Nephron progenitor cell (in vitro differentiated cells): ENCODE measurements at places on chromosomes 2 and 18.
A peak's percentile ranks its signal among the peaks of the same experiment; 100 is the strongest.

DNA sequence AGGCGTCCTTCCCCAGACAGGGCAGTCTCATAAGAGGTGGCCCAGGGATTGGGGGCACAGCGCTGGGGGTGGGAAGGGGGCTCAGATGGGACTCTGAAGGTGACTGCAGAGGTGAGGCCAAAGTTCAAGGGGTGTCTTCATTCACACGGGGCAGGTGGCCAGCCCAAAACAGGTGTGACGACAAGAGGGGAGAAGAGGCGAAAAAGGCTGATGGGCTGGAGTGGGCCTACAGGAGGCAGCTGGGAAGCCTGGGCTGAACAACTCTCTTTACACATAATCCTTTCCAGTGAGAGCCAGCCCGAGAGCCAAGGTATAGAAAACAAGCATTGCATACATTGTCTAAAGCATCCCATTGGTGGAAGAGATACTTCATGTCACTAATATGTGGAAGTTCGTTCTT, 130.9 kb upstream of the ASB18 start:
- peaks cover 25% of the 10 kb centered on the region for H3K36me3 ChIP-seq
- H3K4me3 ChIP-seq = no peak overlapping the region
- peaks cover 6% of the 10 kb centered on the region for H3K4me1 ChIP-seq
- DNase-seq = no peak

DNA sequence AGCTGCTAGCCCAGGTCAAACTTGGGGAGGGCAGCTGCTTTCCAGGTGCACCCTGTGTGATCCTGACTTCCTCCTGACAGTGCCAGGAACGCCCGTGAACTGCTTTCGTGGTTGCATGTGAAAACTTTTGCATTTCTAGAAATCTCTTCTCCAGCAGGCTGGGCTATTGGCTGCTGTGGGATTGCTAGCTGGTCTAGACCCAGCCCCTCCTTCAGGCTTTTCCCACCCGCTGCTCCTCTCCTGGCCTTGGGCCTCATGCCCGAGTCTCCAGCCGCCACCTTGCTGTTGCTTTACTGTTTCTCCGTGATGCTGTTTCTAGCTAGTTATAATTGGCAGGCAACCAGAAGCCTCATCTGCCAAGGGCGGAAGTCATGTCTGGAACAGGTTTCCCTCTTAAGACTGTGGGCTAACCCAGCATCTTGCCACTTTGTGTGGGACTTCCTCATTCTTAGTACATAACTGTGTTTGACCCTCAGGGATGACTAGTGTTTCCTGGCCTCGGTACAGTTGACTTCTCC, 27.0 kb upstream of the MGAT4A start:
- no peak overlapping the region for H3K4me3 ChIP-seq
- DNase-seq = no peak
- H3K36me3 ChIP-seq = no peaks in the 10 kb centered on the region
- no peaks in the 10 kb centered on the region for H3K4me1 ChIP-seq

DNA sequence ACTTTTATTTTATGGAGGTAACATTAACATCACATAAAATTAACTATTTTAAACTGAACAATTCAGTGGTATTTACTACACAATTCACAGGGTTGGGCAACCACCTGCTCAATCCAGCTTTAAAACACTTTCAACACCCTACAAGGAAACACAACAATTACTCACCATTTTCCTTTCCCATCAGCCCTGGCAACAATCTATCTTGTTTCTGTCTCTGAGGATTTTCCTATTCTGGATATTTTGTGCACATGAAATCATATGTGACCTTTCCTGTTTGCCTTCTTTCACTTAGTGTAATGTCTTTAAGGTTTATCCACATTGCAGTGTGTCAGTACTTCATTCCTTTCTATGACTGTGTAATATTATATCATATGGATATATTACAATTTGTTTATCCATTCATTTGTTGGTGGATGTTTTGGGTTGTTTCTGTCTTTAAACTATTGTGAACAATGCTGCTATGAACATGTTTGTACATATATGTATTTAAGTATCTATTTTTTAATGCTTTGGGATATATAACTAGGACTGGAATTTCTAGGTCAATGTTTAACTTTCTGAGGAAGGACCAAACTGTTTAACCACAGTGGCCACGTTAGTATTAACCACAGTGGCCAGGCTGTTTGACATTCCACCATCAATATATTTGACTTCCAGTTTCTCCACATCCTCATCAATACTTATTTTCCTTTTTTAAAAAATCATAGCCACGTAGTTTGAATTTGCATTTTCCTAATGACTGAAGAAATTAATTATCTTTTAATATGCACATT, 72.4 kb upstream of the KIF5C start:
- peaks cover 4% of the 10 kb centered on the region for H3K36me3 ChIP-seq
- no peak overlapping the region for H3K27ac ChIP-seq
- H3K4me3 ChIP-seq = no peak overlapping the region
- no peaks in the 10 kb centered on the region for H3K27me3 ChIP-seq
- H3K4me1 ChIP-seq = no peaks in the 10 kb centered on the region

- H3K27me3 ChIP-seq = no peaks in the 10 kb centered on the region
- H3K36me3 ChIP-seq = no peaks in the 10 kb centered on the region
- no peak overlapping the region for H3K4me3 ChIP-seq
- peaks cover 21% of the 10 kb centered on the region for H3K4me1 ChIP-seq
- no peak overlapping the region for H3K27ac ChIP-seq
Measured at GRCh38 chr2:50748671-50749070, 283.3 kb downstream of the NRXN1 start.

DNA sequence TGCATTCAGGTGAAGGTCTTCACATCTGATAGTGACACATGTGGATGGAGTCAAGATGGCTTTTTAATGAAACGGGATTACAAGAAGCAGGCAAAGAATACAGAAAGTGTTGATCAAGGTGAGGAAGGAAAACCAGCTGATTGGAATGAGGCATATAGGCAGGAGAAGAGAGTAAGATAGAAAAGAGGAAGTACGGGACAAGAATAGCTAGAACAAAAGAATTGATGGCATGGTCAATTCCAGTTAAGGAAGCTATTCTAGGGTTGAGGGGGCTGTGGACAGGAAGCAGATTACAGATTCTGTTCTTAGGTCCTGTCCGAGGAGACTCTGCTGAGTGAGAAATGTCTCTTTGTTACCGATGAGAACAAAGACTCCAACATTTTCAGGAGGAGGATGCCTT, 13.2 kb upstream of the NCK2 start:
- H3K36me3 ChIP-seq = peaks cover 5% of the 10 kb centered on the region
- no peak overlapping the region for H3K27ac ChIP-seq
- peaks cover 32% of the 10 kb centered on the region for H3K27me3 ChIP-seq
- H3K4me3 ChIP-seq = no peak overlapping the region
- DNase-seq = no peak

DNA sequence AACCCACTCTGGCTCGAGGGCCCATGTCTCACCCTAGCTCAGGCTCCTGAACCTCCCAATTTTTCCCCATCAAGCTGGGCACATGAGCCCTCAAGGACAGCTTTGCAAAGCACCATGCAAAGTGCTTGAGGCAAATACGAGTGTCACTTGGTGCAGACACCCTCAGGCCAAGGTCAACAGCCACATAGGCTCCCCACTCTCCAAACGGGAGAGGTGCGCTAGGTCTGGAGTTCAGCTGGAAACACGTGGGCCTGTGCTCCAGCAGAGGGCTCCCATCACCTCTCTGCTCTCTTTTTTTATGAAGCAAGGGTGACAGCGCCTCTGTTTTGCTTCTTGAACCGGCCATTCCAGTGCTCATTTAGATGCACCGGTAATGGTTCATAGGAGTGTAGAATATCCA, 11.9 kb upstream of the ARHGAP25 start:
- no peaks in the 10 kb centered on the region for H3K36me3 ChIP-seq
- H3K27me3 ChIP-seq = peaks cover 14% of the 10 kb centered on the region
- H3K27ac ChIP-seq = no peak overlapping the region
- no peak overlapping the region for H3K4me3 ChIP-seq
- DNase-seq = no peak
- H3K4me1 ChIP-seq = no peaks in the 10 kb centered on the region

- H3K4me3 ChIP-seq = no peak overlapping the region
- H3K27me3 ChIP-seq = no peaks in the 10 kb centered on the region
- no peaks in the 10 kb centered on the region for H3K36me3 ChIP-seq
- H3K4me1 ChIP-seq = no peaks in the 10 kb centered on the region
- no peak overlapping the region for H3K27ac ChIP-seq
Measured at GRCh38 chr2:204931562-204931961, 386.3 kb downstream of the PARD3B start.

DNA sequence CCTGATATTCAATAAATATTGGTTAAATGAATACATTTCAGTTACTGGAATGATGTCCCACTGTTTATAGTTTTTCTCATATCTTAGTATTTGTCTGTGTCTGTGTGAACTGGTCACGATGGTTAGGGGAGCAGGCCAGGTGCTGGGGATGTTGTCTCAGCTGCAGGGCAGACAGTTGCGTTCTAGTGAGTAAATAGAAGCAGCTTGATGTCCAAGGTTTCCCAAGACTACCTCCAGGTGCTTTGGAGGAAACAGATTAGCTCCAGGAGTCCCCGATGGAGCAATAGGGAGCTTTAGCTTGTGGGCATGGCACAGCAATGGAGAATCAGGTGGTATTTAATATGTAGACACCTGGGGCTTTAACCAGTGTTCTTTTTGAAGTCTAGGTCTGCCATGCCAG, 75.5 kb downstream of the GULP1 start:
- no peak overlapping the region for H3K4me3 ChIP-seq
- H3K27me3 ChIP-seq = no peaks in the 10 kb centered on the region
- H3K36me3 ChIP-seq = no peaks in the 10 kb centered on the region
- peaks cover 6% of the 10 kb centered on the region for H3K4me1 ChIP-seq

DNA sequence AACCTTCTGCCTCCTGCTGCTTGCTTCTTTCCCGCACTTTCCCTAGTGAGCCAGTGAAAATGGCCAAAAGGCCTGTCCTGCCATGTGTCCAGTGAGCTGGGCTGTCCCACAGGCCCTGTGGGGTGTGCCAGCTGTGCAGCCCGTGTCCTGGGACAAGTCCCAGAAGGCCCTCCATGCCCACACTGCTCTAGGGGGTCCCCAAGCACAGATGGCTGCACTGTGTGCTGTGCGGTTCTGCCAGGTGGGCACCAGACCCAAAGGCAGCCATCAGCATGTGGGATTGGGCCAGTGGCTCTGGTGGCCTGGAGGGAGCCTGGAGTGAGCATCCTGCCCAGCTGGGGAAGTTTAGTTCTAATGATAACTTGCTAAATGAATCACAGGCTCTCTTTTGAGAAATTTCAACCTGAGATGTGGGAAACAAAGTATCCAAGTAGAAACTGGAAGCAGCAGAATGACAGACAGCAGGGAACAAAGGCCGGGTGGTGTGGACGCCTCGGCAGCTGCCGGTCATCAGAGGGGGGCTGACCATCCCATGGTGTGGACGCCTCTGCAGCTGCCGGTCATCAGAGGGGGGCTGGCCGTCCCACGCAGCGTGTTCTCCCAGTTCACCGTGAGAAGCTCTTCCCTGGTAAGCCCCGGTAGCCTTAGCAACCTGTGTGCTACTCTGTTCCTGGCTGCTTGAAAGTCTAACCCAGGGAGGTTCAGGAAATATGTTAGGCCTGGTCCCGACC, 9.9 kb upstream of the CNDP2 start:
- H3K27me3 ChIP-seq = no peaks in the 10 kb centered on the region
- no peaks in the 10 kb centered on the region for H3K36me3 ChIP-seq
- no peak overlapping the region for H3K4me3 ChIP-seq
- no peak overlapping the region for H3K27ac ChIP-seq
- DNase-seq = no peak
- H3K4me1 ChIP-seq = peaks cover 44% of the 10 kb centered on the region

- no peak for DNase-seq
- peaks cover 6% of the 10 kb centered on the region for H3K27me3 ChIP-seq
- peaks cover 38% of the 10 kb centered on the region for H3K4me1 ChIP-seq
- H3K4me3 ChIP-seq = peak overlapping the region; percentile 7
- peaks cover 3% of the 10 kb centered on the region for H3K36me3 ChIP-seq
Measured at GRCh38 chr2:168243061-168243460, 4.3 kb downstream of the STK39 start.

DNA sequence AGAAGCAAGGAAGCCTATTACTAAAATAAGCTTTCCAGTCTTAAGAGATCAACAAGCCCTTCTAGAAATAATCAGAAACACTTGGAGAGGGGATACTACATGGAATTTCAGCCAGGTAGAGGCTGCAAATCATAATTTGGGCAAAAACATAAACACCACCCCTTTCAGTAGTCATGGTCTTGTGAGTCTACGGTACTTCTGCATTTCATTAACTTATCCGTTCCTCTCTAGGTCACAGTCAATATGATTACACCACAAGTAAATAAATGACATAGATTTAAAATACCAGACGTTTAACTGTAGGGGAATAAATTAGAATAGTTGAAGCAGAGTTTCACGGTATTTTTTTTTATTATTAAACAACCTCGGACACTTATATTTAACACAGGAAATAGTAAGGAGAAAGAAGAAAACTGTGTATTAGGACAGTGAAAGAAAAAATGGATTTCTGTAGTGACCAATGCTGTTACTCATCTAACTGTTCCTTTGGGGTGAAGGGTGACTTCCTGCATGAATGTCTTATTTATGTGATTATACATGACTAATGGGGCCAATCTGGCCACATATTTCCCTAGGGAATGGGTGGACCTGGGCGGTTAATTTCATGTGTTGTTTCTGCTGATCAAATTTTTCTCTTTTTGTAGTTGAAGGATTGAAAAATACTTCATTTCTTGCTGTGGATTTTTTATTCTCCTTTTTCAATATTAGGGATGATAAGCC, 456.6 kb upstream of the UBE2E3 start:
- no peak overlapping the region for H3K4me3 ChIP-seq
- no peaks in the 10 kb centered on the region for H3K36me3 ChIP-seq
- no peak for DNase-seq
- no peaks in the 10 kb centered on the region for H3K27me3 ChIP-seq
- no peaks in the 10 kb centered on the region for H3K4me1 ChIP-seq

DNA sequence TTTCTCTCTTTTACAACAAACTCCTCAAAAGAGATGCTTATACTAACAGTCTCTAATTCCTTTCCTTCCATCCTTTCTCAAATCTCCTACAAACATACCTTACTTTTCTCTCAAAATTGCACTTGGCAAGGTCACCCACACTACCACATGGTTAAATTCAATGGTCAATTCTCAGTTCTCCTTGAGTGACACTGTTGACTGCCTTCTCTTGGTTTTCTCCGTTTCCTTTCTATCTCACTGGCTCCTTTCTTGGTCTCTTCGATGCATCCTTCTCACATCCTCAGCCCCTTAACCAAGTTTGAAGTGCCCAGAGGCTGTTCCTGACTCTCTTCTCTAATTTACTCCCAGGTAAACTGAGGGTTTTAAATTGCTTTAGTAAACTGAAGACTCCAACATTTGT, 12.5 kb downstream of the C1D start:
- H3K36me3 ChIP-seq = peaks cover 11% of the 10 kb centered on the region
- H3K27me3 ChIP-seq = peaks cover 3% of the 10 kb centered on the region
- H3K27ac ChIP-seq = peak overlapping the region; percentile 0
- no peaks in the 10 kb centered on the region for H3K4me1 ChIP-seq
- no peak for DNase-seq

- H3K27me3 ChIP-seq = no peaks in the 10 kb centered on the region
- peaks cover 62% of the 10 kb centered on the region for H3K36me3 ChIP-seq
- DNase-seq = no peak
- H3K4me3 ChIP-seq = no peak overlapping the region
Measured at GRCh38 chr18:28062443-28062842, 114.5 kb downstream of the CDH2 start.
